IPS DF 19.7 (cell line): ENCODE measurements at places on chromosomes 6 and 20.
A peak's percentile ranks its signal among the peaks of the same experiment; 100 is the strongest.

GRCh38 chr6:126054258-126054702 is 67.9 kb downstream of the TRMT11 start:
- DNase-seq: no peak

- DNase-seq: peak; percentile 75
These were observed 557 bp upstream of the DYNLRB1 start for GRCh38 chr20:34515484-34516246.

DNA sequence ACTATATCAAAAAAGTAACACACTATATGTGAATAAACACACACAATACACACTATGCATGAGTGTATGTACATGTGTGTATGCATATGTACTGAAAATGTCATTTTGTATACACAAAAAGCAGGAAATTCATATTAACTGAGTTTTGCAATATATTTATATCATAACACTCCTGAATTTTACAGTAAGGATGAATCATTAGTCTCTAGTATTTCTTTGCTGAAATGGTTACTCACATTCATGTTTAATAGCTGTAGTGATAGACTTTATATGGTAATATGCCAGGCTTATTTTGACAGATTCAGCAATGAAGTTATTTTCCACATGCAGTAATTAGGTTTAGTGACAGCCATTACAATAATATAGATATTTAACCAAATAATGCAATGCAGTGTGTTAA is 1216.2 kb upstream of the CITED2 start:
- no peak for DNase-seq

- DNase-seq: no peak
These were observed 39.3 kb downstream of the KIF6 start for GRCh38 chr6:39685938-39686337.

DNA sequence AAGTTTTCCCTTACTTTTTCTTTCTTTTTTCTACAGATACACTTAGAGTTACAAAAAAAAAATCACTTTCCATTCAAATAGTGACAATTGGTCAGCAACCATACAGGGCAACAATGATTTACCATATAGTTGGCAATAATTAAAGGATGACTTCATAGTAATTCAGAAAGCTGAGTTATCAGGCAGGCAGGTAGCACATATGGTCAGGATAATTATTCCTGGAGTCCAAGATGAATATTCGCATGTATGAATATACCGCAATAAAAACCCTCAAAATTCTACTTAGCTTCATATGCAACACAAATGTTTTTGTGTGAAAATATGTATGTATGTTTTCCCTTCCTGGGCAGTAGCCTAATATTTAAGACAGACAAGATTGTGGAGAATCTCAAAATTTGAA is 34.5 kb downstream of the COL19A1 start:
- no peak for DNase-seq

GRCh38 chr6:49522710-49523593 is 23.2 kb downstream of the GLYATL3 start:
- DNase-seq: no peak

DNA sequence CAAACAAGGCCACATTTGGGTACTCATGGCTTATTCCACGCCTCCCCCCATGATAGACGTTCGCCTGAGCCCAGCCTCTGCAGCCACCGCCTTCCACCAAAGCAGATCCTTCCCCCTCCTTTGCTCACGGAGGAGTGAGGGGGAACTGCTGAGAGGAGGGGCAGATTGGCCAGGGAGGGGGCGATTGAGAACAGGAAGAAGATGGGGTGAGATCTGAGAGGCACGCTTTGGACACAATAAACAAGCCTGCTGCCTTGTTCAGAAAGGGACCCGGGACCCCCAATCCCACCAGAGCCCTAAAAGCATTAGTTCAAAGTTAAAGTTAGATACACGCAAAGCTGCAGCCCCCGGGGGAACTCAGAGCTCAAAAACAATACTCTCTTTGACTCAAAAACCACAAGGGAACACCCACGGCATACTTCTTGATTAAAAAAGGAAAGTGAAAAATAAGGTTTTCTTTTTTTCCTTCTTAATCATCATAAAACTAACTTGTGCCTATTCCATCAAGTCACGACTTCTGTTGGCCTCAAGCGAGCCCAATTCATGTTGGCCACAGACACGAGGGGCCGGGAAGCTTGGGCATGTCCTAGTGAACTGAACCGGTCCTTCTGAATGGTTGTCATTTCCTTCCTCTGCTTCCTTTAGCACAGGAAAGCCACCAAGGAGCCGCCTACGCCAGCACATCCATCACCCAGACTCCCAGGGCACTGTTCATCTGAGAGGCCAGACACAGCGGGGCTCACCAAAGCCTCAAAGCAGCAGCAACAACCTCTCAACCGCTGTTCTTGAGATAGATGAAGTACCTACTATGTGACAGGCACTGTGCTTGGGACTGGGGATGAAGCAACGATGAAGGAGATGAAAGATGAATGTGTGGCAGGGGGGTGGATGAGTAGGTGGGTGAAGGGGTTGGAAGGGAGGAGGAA is 44.7 kb downstream of the NFATC2 start:
- no peak for DNase-seq

DNA sequence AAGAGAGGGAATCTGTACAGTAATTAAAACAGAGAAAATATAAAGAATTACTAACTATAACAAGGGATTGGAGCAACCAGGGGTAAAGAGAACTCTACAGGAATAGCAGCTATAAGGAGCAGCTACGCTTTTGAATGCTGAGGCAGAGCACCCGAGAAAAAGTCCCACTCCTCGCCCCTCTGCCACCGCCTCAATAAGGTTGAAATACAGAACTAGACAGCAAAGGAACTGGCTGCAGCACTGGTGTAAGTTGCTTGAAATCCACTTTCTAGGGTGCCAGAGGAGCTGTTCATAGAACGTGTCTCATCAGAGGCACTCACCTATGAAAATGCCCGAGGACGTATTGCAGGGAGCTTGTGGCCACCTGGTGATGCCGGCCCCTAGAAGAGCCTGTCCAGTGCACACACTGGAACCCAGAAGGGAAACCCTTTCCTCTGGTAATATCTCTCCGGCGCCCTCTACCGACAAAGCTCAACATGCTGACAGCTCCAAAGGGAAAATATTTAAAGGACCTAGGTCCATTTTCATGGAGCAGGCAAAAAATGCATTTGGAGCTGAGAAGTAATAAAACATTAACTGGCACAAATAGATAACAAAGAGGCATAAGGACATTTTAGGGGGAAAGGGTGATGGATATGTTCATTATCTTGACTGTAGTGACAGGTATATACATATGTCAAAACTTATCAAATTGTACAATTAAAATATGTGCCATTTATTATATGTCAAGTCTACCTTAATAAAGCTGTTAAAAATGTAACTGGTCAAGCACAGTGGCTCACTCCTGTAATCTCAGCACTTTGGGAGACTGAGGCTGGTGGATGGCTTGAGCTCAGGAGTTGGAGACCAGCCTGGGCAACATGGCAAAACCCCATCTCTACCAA is 137.4 kb upstream of the HDAC2 start:
- DNase-seq: no peak

- no peak for DNase-seq
These were observed 677.6 kb downstream of the KIF16B start for GRCh38 chr20:15895560-15896084.

DNA sequence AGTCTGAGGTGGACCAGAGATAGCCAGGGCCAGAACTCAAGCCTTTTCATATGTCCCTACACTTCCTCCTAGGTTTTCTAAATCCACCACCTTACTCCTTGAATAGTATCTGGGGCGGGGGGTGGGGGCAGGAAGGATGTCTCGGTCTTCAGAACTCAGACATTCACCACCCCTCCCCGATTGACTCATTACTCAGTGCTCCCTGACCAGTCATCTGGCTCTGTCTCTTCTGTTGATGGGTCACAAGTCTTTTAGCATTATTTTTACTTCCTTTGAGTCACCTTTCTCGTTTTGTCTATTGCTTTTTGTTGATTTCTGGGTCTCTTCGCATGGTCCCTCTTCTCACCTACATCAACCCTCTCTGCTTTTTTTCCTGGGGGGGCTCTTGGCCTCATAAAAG is 23.3 kb downstream of the NOX3 start:
- no peak for DNase-seq

DNA sequence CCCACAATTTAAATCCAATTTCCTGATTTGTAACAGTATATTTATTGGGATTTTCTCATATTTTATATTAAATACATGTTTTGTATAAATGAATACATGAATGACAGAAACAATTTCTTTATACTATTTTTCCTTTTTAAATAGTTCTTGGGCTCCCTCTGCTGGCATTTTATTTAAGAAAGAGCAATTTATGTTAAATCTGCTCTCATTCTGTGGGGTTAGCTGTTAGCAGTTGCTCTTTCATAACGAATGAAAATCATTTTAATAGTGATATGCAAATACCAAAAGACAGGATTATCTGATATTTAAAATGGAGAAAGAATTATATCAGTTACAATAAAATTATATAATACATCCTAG is 118.3 kb downstream of the RALGAPA2 start:
- no peak for DNase-seq

DNA sequence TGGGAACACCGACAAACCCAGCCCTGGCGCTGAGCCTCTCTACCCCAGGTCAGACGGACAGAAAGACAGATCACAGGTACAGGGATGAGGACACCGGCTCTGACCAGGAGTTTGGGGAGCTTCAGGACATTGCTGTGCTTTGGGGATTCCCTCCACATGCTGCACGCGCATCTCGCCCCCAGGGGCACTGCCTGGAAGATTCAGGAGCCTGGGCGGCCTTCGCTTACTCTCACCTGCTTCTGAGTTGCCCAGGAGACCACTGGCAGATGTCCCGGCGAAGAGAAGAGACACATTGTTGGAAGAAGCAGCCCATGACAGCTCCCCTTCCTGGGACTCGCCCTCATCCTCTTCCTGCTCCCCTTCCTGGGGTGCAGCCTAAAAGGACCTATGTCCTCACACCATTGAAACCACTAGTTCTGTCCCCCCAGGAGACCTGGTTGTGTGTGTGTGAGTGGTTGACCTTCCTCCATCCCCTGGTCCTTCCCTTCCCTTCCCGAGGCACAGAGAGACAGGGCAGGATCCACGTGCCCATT is 15.3 kb downstream of the VEGFA start:
- DNase-seq: no peak

DNA sequence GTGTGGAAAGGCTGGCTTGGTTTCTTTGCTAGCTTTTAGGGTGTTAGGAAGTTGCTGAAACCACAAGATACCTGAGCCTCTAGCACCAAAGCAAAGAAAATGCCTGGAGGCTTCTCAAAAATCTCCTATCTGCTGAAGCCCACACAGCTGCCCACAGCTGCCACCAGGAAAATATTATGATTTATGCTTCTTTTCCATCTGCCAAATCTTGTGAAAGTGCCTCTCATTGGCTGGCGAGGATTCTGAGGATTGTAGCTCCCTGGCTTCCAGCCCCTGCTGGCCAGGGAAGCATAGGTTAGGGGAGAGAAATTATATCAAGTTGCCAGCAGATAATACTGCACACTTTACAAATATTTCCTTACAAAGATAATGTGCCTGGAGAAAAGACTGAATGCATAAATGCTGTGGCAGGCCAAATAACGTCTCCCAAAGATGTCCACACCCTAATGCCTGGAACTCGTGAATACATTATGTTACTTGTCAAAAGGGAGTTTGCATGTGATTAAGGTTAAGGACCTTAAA is 98.4 kb downstream of the MRPL14 start:
- no peak for DNase-seq

- DNase-seq: no peak
These were observed 381.3 kb upstream of the SPTLC3 start for GRCh38 chr20:12627485-12627884.

DNA sequence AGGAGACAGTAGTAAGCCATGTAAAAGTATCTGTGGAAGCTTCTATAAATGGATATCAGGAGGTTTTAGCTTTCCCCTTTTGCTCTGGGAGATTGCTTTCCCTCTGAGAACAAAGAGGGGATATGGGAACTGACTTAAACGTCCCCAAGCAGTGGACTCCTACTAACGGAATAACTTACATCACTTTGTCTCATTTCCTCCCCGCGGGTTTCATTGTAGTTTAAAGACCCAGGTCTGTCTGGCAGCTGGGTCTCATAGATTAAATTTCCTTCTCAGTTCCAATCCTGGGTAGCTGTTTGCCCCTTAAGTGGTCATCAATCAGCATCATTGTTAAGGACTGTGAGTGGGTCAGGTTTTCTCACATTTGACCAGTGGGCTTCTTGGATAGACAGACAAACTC is 68.7 kb downstream of the PLAGL1 start:
- no peak for DNase-seq
